NCI-H1092 (cell line): ENCODE measurements at places on chromosomes 2 and 18.

DNA sequence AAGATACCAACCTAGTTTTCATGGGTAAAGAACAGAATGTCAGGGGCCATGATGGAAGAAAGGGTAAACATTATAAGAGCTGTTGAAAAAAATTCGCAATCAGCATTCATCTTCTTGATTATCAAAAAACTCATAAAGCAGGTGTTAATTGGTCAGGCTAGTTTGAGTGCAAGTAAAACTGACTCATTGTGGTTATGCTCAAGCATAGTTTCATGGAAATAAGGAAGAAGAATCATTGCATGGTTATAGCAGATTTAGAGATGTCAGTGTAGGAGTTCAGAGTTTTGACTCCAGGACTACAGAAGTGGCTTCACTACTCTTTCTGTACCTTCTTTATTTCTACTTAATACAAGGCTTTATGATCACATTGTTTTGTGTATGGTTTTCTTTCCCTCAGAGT, 26.9 kb upstream of the CDH19 start:
- no peak for DNase-seq

- DNase-seq: no peak
These were observed 63.1 kb downstream of the MBP start for GRCh38 chr18:77069482-77069881.

DNA sequence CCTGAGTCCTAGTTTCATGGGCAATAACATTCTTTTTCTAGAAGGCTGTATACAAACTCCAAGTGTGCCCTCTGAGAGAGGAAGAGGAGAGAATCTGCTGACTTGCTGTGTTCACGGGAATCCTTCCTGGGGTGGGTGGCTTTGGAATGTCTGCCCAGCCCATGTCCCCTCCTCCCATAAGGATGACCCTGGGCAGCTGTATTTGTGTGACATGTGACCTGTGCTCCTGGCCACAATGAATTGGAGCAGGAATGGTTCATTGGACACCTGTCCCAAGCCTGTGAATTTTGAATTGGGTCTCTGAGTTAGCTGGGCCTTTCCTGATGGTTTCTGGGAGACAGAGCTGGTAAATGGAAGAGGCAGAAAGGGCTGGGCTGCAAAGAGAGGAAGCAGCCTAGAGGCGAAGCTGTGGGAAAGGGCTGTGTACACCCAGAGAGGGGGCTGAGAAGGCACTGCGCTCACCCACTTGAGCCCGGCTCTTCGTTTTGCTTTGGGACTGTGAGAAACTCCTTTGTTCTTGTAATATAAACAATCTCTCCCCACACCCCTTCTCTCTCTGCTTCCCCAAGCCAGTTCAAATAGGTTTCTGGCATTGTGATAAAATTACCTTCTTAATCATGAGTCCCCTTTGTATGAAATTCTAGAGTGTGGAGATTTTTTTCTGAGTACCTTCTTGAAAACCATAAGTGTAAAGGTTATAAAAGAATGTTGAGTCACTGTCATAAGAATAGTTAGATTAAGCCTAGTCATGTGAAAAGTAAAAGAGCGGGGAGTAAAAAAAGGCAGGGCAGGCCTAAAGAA, 49.8 kb downstream of the SLC4A5 start:
- DNase-seq: no peak

DNA sequence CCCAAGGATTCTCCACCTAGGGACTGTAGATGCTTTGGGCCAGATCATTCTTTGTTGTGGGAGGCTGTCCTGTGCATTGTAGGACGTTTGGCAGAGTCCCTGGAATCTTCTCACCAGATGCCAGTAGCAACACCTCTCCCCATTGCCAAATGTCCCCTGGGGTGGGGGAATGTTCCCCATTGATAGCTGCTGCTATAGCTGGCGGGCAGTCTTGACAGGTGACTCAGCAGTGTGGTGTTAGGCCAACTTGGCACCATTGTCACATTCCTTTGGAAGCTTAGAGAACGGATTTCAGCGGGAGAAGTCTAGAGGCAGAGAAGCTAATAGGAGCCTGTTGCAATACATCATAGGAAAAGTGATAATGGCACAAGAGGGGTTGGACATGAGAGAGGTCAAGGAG, 495.7 kb upstream of the SMIM21 start:
- DNase-seq: no peak

DNA sequence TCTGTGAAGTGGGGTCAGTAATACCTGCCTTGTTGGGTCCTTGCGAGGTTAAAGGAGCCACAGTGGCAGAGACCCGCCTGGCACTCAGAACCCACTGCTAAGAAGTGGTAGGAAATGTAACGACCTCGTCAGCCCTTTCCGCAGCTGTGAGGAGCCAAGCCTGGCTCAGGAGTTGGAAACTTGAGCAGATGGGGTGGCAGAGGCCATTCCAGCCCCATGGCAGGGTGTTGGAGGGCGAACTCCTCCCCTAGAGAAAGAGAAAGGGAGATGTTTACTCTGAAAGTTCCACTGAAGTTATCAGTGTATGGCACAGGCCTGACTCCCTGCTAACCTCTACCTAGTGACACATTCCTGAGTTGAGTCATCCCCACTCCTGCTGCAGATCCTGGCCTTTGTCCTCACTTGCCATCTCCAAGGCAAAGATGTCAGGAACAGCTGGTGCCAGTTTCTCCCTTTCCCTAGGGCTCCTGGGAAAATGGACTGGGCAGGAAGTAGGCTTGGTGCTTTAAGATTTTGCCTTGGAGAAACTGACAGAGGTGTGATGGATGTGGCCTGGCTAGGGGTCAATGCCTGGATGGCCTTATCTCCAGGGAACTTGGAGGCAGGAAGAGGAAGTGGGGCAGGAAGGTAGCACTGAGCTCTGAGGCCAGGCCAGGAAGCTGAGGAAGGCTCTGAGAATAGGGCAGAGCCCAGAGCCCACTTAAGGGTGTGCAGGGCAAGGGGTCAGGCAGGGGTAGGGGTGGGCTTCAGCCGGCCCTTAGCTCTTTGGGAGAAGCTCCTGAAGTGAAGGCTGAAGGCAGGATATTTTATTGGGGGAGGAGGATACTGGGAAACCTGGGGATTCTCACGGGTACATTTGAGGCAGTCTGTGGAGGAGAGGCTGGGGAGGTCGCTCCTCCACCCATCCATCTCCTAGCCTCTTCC, 888 bp downstream of the VAMP5 start:
- DNase-seq: no peak

GRCh38 chr2:105417857-105418436, 19.1 kb upstream of the FHL2 start:
- no peak for DNase-seq

DNA sequence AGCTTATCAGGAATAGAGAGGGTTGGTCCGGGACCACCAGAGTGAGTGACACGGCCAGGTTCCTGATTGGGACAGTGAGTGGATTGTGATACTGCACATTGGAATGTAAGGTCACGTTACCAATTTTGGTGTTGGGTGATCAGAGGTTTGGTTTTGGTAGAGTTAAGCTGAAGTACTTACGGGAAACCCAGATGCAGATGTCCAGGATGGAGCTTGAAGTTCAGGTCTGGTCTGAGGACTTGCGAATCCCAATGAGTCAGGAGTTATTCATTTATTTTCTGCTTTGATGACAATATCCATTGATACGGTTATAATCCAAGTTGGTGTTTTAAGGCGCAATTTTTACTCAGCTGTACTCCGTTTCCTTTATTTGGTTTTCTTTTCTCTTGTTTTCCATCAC, 273.6 kb downstream of the ALPK2 start:
- DNase-seq: no peak

DNA sequence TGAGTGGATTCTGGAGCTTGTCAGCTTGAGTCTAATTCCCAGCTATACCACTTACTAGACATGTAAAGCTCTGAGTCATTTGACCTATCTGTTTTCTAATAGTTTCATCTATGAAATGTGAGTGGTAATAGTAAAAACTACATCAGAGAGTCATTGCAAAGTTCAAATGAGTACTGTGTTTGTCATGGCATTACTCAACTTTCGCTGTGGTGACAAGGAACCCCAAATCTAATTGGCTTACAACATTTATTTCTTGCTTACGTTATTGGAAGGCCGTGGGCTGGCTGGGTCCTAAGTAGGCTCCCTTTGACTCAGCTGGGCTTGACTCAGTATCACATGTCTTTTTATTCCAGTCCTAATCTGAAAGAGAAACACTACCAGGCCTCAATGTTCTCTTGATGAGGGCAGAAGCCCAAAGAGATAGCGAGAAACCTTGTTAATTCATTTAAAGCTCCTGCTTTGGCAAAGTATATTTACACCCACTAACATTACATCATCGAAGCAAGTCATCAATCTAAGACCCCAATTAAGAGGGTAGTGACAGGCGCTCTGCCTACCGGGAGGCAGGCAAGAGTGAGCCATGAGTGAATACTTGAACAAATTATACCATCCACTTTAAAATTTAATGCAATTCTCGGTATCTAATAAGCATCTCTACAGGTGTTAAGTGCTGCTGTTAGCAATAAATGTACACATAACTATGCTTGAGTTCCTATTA, 431.8 kb upstream of the SPHKAP start:
- no peak for DNase-seq

- no peak for DNase-seq
These were observed 16.1 kb downstream of the SUPT7L start for GRCh38 chr2:27647289-27647688.

DNA sequence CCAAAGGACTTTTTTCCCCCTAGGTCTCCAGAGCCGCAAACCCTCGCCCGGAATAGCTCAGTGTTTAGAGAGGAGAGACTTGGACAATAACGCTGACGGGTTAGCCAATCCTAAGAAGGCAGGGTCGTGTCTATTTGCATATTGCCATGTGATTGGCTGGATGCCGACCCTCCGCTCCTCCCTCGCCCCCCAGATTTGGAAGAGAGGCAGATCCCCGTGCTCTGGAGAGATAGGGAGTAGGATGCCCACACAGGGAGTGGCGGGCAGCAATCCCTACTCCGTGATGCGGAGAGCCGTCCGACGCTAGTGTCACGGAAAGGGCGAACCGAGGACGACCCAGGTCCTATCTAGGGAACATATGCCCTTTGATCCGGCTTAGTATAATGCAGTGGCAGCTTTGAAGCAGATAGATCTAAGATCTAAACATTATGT, 1.4 kb downstream of the WNT6 start:
- peak; percentile 58 for DNase-seq

DNA sequence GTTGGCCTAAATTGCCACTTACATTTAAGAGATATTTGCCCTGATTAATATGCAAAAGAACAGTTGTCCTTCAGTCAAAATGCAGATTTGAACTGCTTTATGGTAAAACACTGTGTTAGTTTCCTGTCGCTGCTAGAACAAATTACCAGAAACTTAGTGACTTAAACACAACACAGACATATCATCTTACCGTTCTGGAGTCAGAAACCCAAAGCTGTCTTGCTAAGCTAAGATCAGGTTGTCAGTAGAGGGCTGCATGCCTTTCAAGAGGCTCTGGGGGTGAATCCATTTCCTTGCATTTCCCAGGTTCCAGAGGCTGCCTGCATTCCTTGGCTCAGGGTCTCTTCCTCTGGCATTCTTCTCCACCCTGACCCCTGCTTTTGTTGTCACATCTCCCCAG, 149.5 kb downstream of the FAM161A start:
- DNase-seq: no peak

DNA sequence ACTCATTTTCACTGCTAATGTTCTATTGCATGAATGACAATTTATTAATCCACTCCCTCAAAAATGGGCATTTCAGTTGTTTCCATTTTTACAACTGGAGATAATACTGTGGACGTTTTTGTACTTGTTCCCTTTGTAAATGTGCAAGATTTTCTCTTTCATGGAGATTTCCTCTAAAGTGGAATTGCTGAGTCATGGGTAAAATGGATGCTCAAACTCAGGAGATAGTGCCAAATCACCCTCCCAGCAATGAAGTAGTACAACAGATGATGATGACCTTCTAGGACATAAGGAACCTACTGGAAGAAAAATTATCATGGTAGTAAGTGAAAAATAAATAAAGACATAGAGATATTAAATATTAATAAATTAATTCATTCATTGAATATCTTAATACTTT, 460.8 kb upstream of the CHST9 start:
- DNase-seq: no peak

GRCh38 chr2:30958918-30959265, 151.6 kb upstream of the CAPN13 start:
- no peak for DNase-seq

- DNase-seq: no peak
These were observed 550.1 kb downstream of the SPAG16 start for GRCh38 chr2:213834331-213834730.

GRCh38 chr2:206824993-206825392, 59.6 kb downstream of the FASTKD2 start:
- no peak for DNase-seq

GRCh38 chr2:29228947-29229346, 113.7 kb downstream of the CLIP4 start:
- no peak for DNase-seq

GRCh38 chr18:48539406-48540250, 797 bp downstream of the CTIF start:
- DNase-seq: peak; percentile 57

DNA sequence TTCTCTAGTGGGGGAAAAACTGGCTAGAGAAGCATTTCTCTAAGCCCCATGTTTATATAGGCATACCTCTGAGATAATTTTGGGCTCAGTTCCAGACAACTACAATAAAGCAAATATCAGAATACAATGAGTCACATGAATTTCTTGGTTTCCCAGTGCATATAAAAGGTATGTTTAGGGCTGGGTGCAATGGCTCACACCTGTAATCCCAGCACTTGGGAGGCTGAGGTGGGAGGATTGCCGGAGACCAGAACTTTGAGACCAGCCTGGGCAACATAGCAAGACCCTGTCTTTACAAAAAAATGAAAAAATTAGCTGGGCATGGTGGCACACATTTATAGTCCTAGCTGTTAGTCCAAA, 22.2 kb downstream of the TSN start:
- DNase-seq: no peak

DNA sequence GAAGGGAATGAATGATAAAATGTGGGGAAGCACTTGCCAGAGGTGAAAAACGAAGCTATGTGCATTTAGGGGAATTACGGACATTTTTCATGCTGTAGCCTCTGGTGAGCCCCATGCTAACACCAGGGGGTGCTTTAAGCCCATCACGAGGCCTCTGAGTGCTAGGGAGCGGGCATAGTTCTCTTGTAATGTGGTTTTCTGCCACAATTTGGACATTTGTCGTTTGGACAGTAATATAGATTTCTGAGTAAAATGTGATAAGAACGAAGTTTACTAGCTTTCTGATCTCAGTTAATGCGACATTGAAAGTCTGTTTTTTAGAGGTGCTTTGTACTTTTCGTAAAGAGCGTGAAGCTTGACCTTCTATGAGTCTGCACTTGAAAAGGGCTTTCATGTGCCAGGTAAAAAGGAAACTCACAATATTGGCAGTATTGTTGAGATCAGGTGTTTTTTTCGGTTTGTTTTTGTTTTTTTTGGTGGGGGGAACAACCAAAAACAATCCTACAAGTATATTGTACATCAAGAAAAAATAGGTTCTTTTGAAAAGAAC, 50.6 kb downstream of the TRAF3IP1 start:
- peak; percentile 11 for DNase-seq
